ENCODE measurements at places on chromosomes 4 and X.
A peak's percentile ranks its signal among the peaks of the same experiment; 100 is the strongest.

- no peak for DNase-seq
Observed at GRCh38 chr4:99205153-99205979, 13.7 kb downstream of the ADH6 start.

DNA sequence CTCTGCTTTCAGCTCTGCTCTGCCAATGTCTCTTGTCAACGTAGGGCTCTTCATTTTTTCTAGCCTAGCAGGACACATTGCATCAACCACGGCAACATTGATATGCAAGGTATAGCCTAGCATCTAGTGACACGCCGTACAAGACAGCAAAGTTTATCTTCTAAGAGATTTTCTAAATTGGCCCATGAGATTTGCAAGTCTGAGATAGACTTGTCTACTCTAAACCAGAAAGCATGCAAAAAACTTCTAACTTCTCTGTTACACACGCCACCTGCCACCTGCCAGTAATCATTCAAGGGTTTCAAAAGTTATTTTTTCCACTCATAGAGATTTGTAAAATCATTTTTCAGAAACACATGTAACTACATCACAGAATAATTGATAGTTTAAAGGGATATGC, 1265.7 kb downstream of the C4orf33 start:
- no peak for DNase-seq

- no peak for DNase-seq
Observed at GRCh38 chr4:8459867-8460445, 19.4 kb downstream of the TRMT44 start.

DNA sequence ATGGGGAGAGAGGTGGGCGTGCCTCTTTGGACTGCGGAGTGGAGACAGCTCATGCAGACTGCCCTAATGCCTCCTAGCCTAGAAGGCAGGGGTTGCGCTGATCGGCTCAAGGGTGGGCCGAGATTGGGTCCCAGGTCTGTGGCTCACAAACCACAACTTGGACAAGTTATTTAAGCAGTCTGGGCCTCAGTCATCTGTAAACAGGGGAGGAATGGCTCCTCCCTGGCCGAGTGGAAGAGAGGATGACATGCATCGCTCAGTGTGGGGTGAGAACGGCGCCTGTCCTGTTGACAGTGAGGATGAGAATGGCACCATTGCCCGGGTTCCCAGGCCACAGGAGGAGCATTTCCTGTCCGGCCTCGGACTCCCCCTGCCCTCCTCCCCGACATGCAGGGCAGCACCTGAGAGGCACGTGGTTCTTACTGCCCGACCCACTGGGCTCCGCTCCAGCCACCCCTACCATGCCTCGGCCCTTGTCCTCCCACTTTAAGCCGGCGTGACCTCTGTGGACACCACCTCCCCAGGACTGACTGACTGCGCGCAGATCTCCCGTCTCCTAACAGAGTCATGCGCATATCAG, 40.3 kb upstream of the GRPEL1 start:
- DNase-seq = no peak

- peak; percentile 89 for DNase-seq
Observed at GRCh38 chr4:140756319-140757231, at the start of gene TBC1D9. Gene TBC1D9, minus strand, starts transcription at chr4:140756385. Its CDS starts 340 bp downstream, at chr4:140756045.

GRCh38 chr4:147220833-147221232, 260.1 kb upstream of the EDNRA start:
- peak; percentile 33 for DNase-seq

GRCh38 chr4:53601251-53601764, 10.0 kb upstream of the LNX1 start:
- no peak for DNase-seq

DNA sequence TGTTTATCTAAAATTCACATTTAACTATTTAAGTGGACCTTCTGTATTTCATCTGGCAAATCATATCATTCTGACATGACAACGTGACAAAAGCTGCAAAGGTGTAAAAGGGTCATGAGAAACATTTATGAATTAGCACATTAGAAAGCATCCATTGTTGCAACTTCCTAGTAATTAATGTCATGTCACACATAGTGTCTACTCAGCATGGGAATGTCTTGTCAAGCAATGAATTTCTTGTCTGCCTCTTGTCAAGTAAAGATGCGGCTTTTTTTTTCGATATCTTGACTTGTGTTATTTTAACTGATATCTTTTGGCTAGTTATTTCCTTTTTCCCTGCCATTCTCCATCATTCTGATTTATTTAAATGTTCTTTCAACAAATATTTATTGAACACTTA, 463.5 kb upstream of the CXorf51B start:
- DNase-seq = no peak

DNA sequence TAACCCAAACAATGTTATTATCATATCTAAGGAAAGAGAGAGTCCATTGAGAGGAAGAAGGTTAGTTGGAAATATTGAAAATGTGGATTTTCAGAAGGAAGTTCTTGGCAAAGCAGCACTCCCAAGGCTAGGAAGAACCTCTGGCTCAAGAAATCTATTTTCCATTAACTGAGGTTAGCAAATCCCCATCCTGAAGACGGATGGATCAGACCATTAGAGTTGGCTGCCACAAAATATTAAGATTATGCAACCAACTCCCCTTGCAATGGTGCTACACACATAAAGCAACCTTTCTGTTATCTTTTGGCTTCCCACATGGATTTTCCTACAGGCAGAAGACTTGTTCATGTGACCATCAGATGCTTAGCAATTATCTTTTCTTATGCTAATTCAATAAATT, 96.3 kb downstream of the COL4A6 start:
- DNase-seq = no peak

- no peak for DNase-seq
Observed at GRCh38 chrX:37692918-37693317, 7.3 kb downstream of the XK start.

- no peak for DNase-seq
Observed at GRCh38 chr4:6960154-6960553, 50.5 kb downstream of the TBC1D14 start.

DNA sequence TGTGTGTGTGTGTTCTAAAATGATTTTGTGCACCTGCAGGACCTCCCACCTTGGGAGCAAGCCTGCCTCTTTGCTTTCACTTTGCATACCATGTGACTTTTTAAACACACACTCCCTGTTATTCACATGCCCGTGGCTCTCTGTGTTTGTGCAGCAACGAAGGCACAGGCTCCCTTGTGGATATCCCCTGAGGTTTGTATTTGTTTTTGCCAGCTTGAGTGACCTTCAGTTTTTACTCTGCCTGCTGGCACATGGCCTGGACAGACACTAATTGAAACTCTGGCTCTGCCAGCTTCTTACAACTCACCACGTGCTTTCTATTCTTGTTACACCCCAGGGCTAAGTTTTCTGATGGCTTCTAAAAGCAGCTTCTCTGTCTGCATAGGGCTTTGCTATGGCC, 885.8 kb downstream of the SH3BGRL start:
- no peak for DNase-seq

GRCh38 chr4:47729131-47729680, 108.7 kb downstream of the CORIN start:
- DNase-seq = no peak

DNA sequence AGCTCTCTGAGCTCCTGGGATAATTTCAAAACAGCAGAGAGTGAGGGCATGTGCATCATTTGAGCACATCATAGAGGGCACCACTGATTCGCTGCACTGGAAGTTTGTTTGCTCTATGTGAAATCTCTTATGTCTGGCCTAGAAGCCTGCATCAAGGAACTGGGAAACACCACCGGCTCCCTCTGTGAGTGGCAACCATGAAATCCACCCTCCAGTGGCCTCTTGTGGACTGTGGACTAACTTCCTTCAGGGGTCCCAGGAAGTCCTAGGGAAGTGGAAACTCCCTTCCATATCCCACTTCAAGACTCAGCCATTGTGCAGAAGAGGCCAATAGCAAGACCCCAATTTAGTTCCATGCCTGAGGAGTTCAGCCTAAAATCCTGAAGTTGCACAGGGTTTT, 48.0 kb upstream of the IGFBP7 start:
- DNase-seq = no peak
